ENCODE measurements at places on chromosomes 3 and 15.

DNA sequence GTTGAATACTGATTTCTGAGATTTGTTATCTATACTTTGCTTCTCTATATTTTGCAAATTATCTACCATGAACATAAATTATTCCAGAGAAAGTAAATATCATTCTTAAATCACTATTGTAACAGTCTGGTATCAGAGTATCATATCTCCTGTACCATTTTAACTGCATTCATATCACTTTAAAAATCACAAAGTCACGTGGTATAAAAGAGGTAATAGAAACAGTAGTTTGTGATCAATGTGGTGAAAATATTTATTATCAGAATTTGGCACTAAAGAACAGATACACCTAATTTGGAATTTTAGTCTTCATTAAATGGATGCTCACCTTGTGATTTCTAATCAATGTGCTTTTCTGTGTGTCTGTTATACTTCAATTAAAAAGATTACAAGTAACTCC, 47.8 kb downstream of the P3H2 start:
- DNase-seq: no peak

DNA sequence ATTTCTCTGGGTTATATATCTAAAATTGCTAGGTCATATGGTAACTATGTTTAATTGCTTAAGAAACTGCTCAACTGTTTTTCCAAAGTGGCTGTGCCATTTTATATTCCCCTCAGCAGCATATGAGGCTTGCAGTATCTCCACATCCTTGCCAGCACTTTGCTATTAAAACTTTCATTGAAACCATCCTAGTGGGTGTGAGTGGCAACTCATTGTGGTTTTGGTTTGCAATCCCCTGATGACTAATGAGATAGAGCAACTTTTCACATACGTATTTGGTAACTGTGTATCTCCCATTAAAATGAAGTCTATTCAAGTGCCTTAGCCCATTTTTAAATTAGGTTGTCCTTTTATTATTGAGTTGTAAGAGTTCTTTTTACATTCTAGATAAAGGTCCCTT, 17.3 kb downstream of the KPNA1 start:
- DNase-seq: peak; percentile 94

DNA sequence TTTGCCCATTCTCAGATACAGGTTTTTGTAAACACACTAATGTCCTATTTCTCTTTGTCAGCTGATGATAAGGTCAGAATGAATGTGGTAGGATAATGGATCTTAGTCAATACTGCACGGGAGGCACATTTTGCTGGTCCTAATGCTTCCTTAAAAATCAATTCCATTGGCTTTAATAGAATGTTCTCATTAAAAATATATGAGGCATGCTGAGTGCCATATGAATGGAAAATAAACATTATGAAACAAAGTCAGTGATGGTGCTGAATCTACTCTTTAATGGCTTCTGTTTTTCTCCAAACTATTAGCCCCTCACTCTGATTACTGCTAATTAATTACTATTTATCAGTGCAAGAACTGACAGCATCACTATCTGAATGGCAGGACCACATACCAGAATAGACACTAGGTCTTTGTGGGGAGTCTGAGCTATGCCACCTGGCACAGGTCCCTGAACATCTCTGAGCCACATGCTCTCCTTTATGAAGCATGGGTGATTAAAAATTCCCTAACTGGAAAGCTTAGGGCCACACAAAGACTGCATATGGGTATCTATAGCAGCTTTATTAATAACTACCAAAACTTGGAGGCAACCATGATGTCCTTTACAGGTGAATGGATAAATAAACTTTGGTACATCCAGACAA, 278.9 kb downstream of the MEX3B start:
- DNase-seq: no peak

DNA sequence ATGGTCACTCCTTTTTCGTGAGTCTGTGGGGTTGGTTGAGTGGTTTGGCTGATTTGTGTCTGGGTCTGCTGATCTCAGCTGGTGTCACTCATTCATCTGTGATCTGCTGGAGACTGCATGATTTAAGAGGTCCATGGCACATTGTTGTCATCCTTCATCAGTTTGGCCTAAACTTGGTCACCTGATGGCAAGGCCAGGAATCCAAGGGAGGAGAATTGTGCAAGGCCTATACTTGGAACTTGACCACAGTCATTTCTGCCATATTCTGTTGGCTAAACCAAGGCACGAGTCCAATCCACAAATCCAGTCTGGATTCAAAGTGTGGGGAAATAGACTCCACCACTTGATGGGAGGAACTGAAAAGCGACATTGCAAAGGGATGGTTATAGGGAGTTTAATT, 67.6 kb downstream of the CMTM8 start:
- no peak for DNase-seq

DNA sequence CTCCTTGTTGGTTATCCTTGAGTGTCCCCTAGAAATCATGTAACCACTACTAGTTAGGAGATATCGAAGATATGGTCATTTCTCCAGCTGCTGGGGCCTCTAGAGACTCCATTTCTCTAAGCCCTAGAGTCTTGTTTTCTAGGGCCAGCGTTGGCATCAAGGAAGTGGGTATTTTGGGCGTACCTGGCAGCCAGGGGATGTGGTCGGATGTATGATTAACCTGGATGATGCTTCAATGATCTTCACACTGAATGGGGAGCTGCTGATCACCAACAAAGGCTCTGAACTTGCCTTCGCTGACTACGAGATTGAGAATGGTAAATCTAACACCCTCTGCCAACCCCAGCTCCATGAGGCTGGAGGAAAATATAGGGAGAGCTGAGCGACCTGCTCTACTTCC, 325.5 kb downstream of the RYR3 start:
- no peak for DNase-seq

GRCh38 chr15:97316362-97316761, 644.1 kb upstream of the ARRDC4 start:
- DNase-seq: no peak

GRCh38 chr3:15324379-15324808, 8.0 kb downstream of the SH3BP5 start:
- no peak for DNase-seq

DNA sequence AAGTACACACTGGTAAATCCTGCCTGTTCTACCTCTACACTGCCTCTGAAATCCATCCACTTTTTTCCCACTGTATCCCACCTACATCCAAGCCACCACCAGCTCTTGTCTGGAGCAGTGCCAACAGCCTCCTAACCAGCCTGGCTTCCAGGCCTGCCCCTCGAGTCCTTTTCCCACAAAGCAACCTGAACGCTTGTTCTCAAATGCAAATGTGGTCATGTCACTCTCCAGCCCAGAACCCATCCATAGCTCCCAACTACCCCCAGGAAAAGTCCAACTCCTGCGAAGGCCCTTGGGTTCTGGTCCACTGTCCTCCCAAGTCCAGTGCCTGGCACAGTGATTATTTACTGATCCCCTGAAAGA, 83.8 kb downstream of the SEMA5B start:
- no peak for DNase-seq

DNA sequence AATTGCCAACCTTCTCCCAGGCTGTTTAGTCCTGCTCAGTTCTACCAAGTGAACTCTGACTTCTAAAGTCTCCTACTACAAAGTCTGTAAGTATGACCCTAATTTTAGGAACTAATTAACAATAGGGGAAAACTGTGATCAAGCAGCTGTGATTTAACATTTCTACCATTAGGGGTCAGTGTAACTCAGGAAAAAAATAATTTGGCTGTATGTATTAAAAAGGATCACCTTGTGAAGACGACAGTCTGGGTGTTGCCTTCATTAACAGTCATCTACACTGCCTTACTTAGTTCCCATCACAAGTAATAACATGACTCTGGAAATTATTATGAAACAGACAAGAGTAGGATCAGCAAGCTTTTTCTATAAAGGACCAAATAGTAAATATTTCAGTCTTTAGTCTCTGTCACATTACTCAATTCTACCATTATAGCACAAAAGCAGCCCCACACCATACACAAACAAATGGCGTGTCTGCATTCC, 4.2 kb upstream of the NPHP3 start:
- DNase-seq: peak; percentile 78

GRCh38 chr3:64593350-64593749, 94.5 kb downstream of the ADAMTS9 start:
- DNase-seq: no peak

DNA sequence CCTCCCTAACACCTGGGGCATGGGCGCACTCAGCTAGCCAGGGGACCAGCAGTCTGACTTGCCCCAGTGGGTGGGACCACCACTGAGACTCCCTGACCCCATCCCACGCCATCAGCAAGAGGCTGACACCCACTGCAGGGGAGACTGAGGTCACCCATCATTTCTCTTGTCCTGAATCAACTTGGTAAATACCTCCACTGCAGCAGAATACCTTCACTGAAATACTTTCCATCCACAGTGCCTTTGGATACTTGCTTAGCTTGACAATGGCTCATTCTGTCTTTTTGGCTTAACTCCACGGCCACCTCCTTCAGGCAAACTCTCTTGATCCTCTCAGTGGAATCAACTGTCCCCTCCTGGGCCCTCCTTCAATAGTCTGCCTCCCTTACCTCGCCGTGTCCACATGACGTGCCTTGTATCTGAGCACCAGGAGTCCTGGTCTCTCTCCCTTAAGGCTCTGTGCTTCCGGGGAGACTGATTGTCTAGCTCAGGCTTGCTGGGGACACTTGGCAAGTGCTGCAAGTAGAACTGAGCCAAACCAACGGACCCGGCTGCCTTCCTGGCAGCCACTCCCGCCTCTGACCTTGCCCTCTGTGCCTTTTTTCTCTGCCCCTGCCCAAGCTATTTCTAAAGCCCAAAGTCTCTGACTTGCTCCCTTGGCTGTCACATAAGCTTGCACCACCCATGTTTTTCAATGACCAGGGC, 119.1 kb downstream of the ADCY5 start:
- DNase-seq: no peak

DNA sequence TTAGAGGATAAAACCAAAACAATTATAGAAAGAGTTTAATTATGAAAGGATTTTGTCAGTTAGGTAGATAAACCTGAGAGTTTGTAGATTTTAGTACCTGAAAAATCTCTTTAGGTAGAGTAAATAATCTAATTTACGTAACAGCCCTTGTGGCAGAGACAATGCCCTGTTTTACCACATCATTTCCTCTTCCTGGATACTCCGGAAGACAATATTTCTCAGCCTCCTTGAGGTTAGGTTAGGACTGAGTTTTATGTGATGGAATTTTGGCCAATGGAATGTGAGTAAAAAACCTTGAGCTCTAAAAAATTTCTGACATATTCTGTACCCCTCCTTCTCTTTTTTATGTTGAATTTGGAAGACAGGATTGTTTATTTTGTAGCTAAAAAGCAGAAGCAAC, 50.7 kb upstream of the TPRG1 start:
- DNase-seq: no peak

GRCh38 chr3:68408626-68409025, 523.7 kb downstream of the TAFA4 start:
- no peak for DNase-seq

GRCh38 chr3:121545049-121545573, 677 bp downstream of the POLQ start:
- peak; percentile 55 for DNase-seq

GRCh38 chr3:13972679-13973379, 93.0 kb upstream of the WNT7A start:
- no peak for DNase-seq

DNA sequence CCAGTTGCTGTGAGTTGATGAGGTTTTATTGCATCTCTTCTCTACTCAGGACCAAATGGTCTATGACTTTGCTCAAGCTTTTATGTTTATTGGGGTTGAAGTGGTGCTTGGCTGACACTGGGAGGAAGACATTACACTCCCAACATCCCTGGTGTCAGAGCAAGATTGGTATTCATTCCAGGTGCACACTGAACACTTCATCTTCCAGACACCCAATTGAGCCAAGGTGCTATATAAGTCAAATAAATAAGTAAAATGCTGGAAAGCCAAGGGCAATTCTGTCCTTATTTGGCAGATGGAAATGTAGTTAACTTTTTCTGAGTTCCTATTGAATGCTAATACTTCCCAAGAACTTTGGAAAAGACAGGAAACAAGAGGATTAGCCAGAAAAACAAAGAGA, 53.2 kb upstream of the CDV3 start:
- no peak for DNase-seq

DNA sequence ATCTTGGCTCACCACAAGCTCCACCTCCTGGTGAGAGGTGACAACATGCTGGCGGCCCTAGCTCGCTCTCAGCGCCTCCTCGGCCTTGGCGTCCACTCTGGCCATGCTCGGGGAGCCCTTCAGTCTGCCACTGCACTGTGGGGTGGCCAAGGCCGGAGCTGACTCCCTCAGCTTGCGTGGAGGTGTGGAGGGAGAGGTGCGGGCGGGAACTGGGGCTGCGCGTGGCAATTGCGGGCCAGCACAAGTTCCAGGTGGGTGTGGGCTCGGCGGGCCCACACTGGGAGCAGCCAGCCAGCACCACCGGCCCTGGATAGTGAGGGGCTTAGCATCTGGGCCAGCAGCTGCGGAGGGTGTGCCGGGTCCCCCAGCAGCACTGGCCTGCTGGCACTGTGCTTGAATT, 275.7 kb upstream of the P2RY1 start:
- DNase-seq: no peak

DNA sequence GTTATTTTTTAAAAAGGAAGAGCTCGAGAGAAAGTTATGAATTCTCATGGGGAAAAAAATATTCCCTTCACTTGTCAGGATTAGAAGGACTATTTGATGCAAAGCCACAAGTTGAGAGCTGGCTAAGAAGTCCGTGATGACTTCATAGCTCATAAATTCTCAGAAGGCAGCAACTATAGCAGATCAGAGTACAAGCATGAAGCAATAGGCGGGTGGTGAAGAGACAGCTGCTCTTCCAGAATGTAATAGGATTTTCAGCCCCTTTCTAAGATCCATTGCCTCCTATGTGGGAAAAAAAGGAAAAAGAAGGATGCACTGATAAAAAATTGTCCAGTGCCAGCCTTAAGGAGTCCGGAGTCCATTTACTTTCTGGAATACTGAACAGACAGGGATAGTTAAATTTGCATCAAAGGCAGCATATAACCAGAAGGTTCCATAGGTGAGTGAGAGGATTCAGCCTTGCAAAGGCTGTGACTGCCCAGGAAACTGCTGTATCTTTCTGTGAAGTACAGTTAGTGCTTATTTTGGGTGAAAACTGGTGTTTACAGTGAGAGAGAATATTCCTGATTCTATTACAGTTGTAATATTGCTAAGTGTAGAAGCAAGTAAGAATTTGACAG, 929.5 kb upstream of the ALCAM start:
- no peak for DNase-seq

DNA sequence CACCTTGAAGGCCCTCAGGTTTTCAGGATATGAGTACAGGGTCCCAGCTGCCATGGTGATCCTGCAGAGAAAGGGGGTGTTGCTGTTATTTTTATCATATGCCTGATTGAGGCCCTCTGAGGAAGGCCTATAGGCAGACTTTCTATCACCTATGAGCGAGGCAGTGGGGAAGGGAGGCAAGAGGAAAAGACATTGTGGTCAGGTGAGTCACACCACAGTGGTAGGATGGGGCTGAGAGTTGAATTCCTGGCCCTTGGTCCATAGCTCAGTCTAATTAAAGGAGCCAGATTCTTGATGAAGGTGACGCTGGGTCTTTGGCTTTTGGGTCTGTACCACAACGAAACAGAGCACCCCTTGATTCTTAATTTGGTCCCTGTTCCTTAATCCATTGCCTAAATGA, 72.7 kb downstream of the ZNF621 start:
- no peak for DNase-seq

GRCh38 chr15:25094519-25094918, 139.7 kb downstream of the SNRPN start:
- no peak for DNase-seq
